Naive thymus-derived CD4-positive, alpha-beta T cell (primary cell): ENCODE measurements at places on chromosomes 11 and 22. TPM values are rescaled to one million over a fixed set of nuclear protein-coding genes. Genes with fewer than 3 reads are reported as not detected.

GRCh38 chr11:77204754-77205466 lies 76.9 kb downstream of the MYO7A start:
- H3K36me3 ChIP-seq = no peaks in the 10 kb centered on the region
- H3K27ac ChIP-seq = no peak overlapping the region
- H3K4me3 ChIP-seq = no peak overlapping the region
- no peak for DNase-seq
- no peaks in the 10 kb centered on the region for H3K27me3 ChIP-seq
- no peaks in the 10 kb centered on the region for H3K4me1 ChIP-seq

DNA sequence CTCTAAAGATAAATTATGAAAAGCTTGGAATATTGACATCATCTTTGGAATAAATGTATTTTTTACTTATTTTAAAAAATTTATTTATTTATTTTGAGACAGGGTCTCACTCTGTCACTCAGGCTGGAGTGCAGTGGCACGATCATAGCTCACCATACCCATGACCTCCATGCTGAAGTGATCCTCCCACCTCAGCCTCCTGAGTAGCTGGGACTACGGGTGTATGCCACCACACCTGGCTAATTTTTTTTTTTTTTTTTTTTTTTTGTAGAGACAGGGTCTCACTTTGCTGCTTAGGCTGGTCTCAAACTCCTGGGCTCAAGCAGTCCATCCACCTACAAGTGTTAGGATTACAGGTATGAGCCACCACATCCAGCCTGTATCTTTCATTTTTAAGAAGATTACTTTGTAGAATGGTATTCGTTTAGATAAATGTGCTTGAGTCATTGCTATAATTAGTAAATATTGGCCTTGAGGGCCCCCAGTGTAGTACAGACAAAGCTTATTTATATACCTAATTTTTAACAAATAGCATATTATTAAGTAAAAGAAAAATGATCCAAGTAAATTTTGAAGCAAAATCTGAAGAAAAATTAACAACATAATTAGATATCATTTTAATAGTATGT lies 8.5 kb downstream of the SWAP70 start:
- no peak overlapping the region for H3K4me3 ChIP-seq
- no peak overlapping the region for H3K27ac ChIP-seq
- no peak for DNase-seq
- no peaks in the 10 kb centered on the region for H3K4me1 ChIP-seq
- no peaks in the 10 kb centered on the region for H3K27me3 ChIP-seq

Gene CFAP300
- total RNA-seq = not detected

DNA sequence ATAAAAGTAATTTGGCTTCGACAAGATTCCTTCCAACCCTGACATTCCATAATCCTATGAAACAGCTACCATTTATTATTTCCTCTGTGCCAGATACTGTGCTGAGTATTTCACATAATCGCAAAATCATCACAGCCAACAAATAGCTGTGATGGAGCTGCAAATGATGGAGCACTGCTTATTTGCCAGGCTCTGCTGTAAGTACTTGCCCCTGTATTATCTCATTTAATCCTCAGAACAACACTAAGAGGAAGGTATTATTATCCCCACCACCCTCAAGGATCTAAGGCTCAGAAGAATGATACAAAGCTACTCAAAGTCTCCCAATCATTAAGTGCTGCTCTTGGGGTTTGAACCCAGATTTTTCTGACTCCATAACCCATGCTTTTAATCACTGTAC lies 145.5 kb downstream of the CCDC34 start:
- H3K4me1 ChIP-seq = no peaks in the 10 kb centered on the region
- H3K27ac ChIP-seq = no peak overlapping the region
- no peak for DNase-seq
- H3K4me3 ChIP-seq = no peak overlapping the region
- no peaks in the 10 kb centered on the region for H3K27me3 ChIP-seq

Gene C11orf24
- total RNA-seq = 20.0 and 22.8 TPM in 2 replicates

DNA sequence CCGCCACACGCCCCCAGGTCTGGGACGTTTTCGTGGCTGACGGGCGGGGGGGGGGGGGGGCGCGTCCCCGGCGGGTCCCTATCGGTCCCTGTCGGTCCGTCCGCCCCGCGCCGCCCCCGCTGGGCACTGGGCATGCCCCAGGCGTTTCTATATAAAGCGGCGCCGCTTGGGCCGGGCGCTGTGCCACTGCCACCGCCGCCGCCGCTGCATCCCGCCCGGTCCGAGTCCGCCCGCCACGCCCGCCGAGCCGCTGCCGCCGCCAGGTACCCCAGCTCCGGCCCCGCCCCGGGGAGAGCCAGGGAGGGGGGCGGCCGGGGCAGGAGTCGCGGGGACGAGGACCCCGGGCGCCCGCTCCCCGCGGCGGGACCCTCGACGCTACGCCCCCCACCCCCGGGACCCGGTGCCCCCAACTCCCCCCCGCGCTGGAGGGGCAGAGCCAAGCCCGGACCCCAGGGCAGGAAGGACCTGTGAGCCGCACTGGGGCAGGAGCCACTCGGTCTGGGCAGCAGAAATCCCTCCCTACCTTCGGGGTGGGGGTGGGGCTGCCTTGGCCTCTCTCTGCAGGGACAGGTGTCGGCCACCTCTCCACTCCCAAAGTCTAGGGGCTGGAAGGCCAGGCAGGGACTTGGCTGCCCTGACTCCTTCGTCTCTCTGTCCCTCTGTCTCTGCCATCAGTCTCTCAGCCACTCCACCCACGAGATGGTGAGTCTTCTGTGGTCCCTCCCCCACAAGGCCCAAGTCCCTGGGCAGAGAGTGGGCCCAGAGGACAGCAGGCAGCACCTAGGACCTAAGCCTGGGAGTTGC lies at the start of gene CARNS1:
CARNS1 (plus strand) TSS at position 178 of the 804 bp plus-strand sequence; CDS start at position 700, 522 bp downstream.
- DNase-seq = no peak
- H3K36me3 ChIP-seq = no peaks in the 10 kb centered on the region
- H3K4me1 ChIP-seq = peaks cover 84% of the 10 kb centered on the region
- H3K4me3 ChIP-seq = peak within 1 kb of the TSS; percentile 46

GRCh38 chr11:131334601-131335000 lies 35.8 kb upstream of the NTM start:
- no peak overlapping the region for H3K4me3 ChIP-seq
- no peak for DNase-seq
- H3K4me1 ChIP-seq = no peaks in the 10 kb centered on the region
- H3K36me3 ChIP-seq = no peaks in the 10 kb centered on the region
- no peaks in the 10 kb centered on the region for H3K27me3 ChIP-seq

DNA sequence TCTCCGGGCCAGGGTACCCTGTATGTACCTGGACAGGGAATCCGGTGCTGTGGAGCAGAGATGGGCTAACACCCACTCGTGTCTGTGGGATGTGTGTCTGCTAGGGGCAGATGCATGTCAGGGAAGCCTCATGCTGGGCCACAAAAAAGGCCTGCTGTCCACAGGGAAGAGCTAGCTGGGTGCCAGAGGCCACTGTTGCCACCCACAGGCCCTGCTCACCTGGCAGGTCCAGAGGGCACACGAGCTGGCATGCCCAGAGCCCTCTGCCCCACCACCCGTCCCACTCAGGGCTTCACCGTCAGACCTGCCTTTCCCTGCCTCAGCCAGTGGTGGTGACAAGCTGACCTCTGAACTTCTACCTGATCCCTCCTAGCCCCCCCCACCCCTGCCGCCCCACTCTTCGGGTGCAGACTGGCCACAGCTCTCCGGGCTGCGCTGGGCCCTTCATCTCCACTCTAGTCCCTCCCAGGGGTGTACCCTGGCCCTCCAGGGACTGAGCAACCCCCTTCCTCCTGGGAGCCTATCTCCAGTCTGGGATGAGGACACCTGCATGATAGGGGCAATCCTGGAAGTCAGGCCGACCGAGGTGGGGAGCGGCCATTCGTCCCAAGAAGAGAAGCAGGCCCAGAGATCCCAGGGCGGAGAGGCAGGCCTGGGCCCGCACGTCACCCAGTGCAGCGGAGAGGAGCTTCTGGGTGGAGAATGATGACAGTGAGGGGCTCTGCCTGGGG lies 1.4 kb downstream of the SLC25A22 start:
- DNase-seq = peak; percentile 40
- H3K27me3 ChIP-seq = no peaks in the 10 kb centered on the region
- peak overlapping the region; percentile 87 for H3K4me3 ChIP-seq
- H3K27ac ChIP-seq = peak overlapping the region; percentile 93
- peaks cover 5% of the 10 kb centered on the region for H3K36me3 ChIP-seq
- peaks cover 14% of the 10 kb centered on the region for H3K4me1 ChIP-seq
